ENCODE measurements at places on chromosomes 6 and 20.
A peak's percentile ranks its signal among the peaks of the same experiment; 100 is the strongest.

- no peaks in the 10 kb centered on the region for H3K27me3 ChIP-seq
- no peak overlapping the region for H3K27ac ChIP-seq
Measured at GRCh38 chr6:20060252-20060651, 152.0 kb downstream of the MBOAT1 start.

- H3K27me3 ChIP-seq, result peaks cover 3% of the 10 kb centered on the region
- no peak for DNase-seq
- H3K27ac ChIP-seq, result no peak overlapping the region
Measured at GRCh38 chr20:39645131-39645530, 683.0 kb downstream of the DHX35 start.

DNA sequence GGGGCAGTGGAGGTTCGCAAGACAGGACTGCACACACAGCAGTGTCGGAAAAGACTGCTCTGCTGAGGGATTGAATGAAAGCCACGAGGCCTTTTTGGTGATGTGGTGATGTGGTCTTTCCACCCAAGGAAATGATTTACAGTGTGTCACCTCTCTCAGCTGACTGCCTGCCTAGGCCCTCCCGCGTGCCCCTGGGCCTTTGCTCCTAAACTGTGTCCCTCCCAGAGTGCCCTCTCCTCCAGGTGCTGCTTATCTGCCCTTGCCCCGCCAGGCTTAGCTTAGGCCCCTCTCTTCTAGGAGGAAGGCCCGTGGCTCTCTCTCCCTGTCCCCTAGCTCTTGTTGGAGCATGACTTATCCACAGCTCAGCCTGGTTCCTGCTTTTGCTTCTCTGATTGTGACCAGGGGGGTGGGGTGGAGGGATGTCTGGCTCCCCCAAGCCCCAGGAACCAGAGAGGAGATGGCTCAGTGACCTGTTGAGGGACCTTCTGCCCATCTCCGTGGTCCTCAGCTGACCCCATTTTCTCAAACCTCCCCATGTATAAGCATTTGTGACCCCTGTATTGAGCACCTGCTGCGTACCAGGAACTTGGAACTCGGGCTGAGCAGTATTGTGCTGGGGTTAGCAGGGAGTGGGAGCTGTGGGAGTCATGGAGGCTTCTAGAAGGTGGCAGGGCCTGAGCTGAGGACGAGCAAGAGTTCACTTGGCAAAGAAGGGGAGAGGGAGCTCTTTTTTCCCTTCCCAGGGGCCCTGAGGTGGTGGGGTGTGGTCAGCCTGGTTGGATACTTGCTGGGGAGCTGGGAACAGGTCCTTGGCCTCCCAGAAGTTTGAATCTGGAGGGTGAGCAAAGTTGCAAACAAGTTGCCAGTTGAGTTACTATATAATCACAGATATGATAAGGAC lies 2.2 kb downstream of the SRC start:
- no peaks in the 10 kb centered on the region for H3K27me3 ChIP-seq
- DNase-seq, result no peak
- H3K4me1 ChIP-seq, result peaks cover 39% of the 10 kb centered on the region
- H3K27ac ChIP-seq, result peak overlapping the region; percentile 99
- H3K4me3 ChIP-seq, result no peak overlapping the region

DNA sequence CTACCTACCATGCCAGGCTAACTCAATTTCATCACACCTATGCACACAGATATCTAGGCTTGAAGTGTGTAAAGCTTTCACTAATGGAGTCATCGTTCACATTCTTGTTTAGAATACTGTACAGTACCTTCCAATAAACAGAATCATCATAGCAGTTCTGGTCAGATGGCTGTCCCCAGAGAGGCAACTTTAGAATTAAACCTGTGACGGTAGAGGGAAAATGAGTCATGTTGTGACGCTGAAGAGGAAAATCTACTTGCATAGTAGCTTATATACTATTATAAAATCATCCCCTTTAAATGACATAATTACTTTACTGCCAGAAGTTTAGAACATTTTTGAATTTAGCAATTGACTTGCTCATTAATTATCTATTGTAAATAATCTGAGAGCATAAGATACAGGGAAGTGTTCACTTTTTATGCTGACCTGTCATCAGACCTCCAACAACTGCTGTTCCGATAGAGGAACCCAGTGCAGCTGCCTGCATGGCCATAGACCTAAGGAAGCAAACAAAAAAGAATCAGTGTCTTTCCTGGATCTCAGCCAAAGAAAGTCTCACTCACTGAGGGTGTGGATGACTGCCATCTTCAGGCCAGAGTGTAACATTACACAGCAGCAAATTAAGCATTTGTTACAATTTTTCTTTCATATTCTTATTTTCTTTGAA lies 29.8 kb downstream of the RHAG start:
- no peak overlapping the region for H3K27ac ChIP-seq
- no peaks in the 10 kb centered on the region for H3K36me3 ChIP-seq
- no peak overlapping the region for H3K4me3 ChIP-seq
- H3K4me1 ChIP-seq, result no peaks in the 10 kb centered on the region
- no peaks in the 10 kb centered on the region for H3K27me3 ChIP-seq

GRCh38 chr6:36441307-36441894 lies 1.3 kb downstream of the PXT1 start:
- H3K36me3 ChIP-seq, result no peaks in the 10 kb centered on the region
- H3K4me1 ChIP-seq, result peaks cover 42% of the 10 kb centered on the region
- peak; percentile 97 for DNase-seq
- peak overlapping the region; percentile 97 for H3K27ac ChIP-seq
- no peaks in the 10 kb centered on the region for H3K27me3 ChIP-seq

DNA sequence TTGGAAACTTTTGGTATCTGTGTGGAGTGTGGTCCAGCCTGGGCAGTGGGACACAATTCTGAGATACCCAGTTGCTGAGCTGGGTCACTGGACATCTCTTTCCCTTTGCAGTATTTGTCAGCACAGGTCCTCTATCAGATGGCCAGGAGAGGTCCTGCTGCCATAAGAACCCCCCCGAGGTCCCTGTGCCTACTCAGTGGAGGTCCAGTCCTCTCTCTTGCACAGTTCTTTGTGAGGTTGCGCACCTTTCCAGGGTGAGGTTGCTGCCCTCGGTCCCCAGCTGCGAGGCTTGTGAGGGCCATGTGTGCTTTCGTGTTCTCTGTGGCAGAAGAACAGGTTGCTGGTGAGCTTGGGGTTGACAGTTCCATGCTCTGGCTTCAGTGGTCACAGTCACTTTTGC lies 320.6 kb downstream of the QKI start:
- H3K4me1 ChIP-seq, result no peaks in the 10 kb centered on the region
- H3K36me3 ChIP-seq, result no peaks in the 10 kb centered on the region
- no peak overlapping the region for H3K27ac ChIP-seq

GRCh38 chr6:41021832-41022231 lies 17.2 kb downstream of the UNC5CL start:
- no peaks in the 10 kb centered on the region for H3K4me1 ChIP-seq
- no peaks in the 10 kb centered on the region for H3K27me3 ChIP-seq
- no peak for DNase-seq
- no peak overlapping the region for H3K27ac ChIP-seq
- no peaks in the 10 kb centered on the region for H3K36me3 ChIP-seq

GRCh38 chr20:38260378-38261053 lies at the start of gene KIAA1755:
Gene KIAA1755, minus strand, starts transcription at chr20:38260735. Its CDS starts 235 bp downstream, at chr20:38260500.
- no peaks in the 10 kb centered on the region for H3K36me3 ChIP-seq
- H3K27ac ChIP-seq, result peak within 1 kb of the TSS; percentile 95
- H3K4me1 ChIP-seq, result no peaks in the 10 kb centered on the region
- H3K27me3 ChIP-seq, result no peaks in the 10 kb centered on the region
- peak within 1 kb of the TSS; percentile 52 for H3K4me3 ChIP-seq
- DNase-seq, result no peak

DNA sequence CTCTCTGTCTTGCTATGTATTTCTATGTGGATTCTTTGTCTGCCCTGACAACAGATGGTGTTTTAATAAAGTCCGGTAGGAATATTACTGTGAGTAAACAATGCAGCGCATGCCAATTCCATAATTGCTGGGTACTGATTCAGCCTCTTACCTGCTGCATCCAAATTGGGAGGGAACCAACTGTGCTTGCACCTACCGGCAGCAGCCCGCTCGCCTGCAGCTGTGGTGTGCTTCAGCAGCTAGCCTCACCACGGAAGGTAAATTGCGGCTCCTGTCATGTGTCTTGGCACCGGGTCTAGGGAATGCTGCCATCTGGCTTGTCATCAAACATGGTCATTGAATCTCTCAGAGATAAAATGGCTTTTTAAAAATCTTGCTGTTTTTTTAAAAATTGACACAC lies 704.8 kb upstream of the SLC35B3 start:
- no peaks in the 10 kb centered on the region for H3K4me1 ChIP-seq
- H3K27ac ChIP-seq, result no peak overlapping the region
- DNase-seq, result no peak
- no peaks in the 10 kb centered on the region for H3K27me3 ChIP-seq

GRCh38 chr6:101935732-101936131 lies 542.2 kb downstream of the GRIK2 start:
- H3K4me3 ChIP-seq, result no peak overlapping the region
- DNase-seq, result no peak
- no peaks in the 10 kb centered on the region for H3K36me3 ChIP-seq
- H3K27ac ChIP-seq, result no peak overlapping the region
- no peaks in the 10 kb centered on the region for H3K4me1 ChIP-seq
- no peaks in the 10 kb centered on the region for H3K27me3 ChIP-seq

DNA sequence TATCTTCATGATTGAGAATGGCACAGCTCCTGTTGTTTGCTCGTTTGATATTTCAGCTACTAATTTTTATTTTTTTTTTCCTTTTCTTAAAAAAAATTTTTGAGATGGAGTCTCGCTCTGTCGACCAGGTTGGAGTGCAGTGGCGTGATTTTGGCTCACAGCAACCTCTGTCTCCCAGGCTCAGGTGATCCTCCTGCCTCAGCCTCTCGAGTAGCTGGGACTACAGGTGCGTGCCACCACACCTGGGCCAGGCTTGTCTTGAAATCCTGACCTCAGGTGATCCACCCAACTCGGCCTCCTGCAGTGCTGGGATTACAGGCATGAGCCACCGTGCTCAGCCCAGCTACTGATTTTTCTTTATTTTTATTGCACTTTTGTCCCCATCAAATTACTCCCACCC lies 150.2 kb upstream of the SIM1 start:
- no peak overlapping the region for H3K27ac ChIP-seq
- H3K4me3 ChIP-seq, result no peak overlapping the region
- no peak for DNase-seq
- H3K27me3 ChIP-seq, result no peaks in the 10 kb centered on the region

DNA sequence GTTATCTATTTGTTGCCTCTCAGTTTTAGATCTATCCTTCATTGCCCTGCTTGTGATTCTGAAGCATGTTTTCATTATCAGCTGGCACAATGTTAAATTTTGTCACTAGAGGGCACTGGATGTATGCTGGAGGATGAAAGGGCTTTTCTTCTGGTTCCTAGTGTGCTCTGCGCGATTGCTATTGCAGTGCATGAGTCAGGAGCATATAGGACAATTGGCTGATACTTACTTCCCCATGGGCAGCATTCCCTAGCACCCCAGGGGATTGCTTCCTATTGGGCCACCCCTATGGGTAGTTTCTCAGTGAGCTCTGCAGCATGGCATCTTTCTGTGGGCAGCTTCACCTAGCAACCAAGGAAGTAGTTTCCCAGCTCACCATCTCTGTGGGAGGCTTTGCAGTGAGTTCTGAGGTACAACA lies 280.3 kb upstream of the SYNCRIP start:
- H3K4me1 ChIP-seq, result no peaks in the 10 kb centered on the region
- no peaks in the 10 kb centered on the region for H3K36me3 ChIP-seq
- no peaks in the 10 kb centered on the region for H3K27me3 ChIP-seq
- no peak overlapping the region for H3K27ac ChIP-seq
- DNase-seq, result no peak

- H3K27ac ChIP-seq, result no peak overlapping the region
- no peak for DNase-seq
- no peaks in the 10 kb centered on the region for H3K36me3 ChIP-seq
- H3K27me3 ChIP-seq, result no peaks in the 10 kb centered on the region
- H3K4me1 ChIP-seq, result no peaks in the 10 kb centered on the region
- no peak overlapping the region for H3K4me3 ChIP-seq
Measured at GRCh38 chr20:19251506-19251905, 39.1 kb downstream of the SLC24A3 start.

GRCh38 chr6:12957321-12958051 lies 240.9 kb downstream of the PHACTR1 start:
- H3K4me3 ChIP-seq, result peak overlapping the region; percentile 70
- peaks cover 25% of the 10 kb centered on the region for H3K4me1 ChIP-seq
- DNase-seq, result peak; percentile 77
- no peaks in the 10 kb centered on the region for H3K27me3 ChIP-seq
- H3K36me3 ChIP-seq, result no peaks in the 10 kb centered on the region

DNA sequence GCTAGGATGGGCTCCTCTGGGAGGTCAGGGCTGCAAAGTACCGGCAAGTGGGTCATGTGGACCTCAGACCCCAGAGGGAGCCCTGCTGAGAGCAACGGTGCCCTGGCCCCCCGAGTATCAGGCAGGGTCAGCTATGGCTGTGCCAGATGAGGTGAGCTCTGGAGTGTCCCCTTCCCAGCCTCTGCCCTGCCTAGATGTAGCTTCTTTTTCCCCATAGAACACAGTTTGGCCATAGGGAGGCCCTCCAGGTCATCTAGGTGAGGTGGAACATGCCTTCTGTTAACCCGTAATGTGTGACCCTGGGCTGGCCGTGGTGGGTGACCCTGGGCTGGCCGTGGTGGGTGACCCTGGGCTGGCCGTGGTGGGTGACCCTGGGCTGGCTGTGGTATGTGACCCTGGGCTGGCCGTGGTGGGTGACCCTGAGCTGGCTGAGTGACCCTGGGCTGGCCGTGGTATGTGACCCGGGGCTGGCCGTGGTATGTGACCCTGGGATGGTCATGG lies 21.2 kb upstream of the PCMTD2 start:
- no peak overlapping the region for H3K4me3 ChIP-seq
- H3K27ac ChIP-seq, result no peak overlapping the region
- H3K4me1 ChIP-seq, result no peaks in the 10 kb centered on the region

- DNase-seq, result no peak
- no peaks in the 10 kb centered on the region for H3K36me3 ChIP-seq
- H3K27ac ChIP-seq, result no peak overlapping the region
- H3K4me1 ChIP-seq, result no peaks in the 10 kb centered on the region
- H3K27me3 ChIP-seq, result no peaks in the 10 kb centered on the region
- H3K4me3 ChIP-seq, result no peak overlapping the region
Measured at GRCh38 chr20:20333866-20334265, 34.0 kb upstream of the INSM1 start.

- no peaks in the 10 kb centered on the region for H3K27me3 ChIP-seq
- no peak overlapping the region for H3K4me3 ChIP-seq
- no peak overlapping the region for H3K27ac ChIP-seq
- DNase-seq, result no peak
Measured at GRCh38 chr20:57856658-57857057, 146.8 kb upstream of the PMEPA1 start.

- DNase-seq, result no peak
- no peak overlapping the region for H3K4me3 ChIP-seq
- no peaks in the 10 kb centered on the region for H3K36me3 ChIP-seq
- H3K4me1 ChIP-seq, result no peaks in the 10 kb centered on the region
- no peaks in the 10 kb centered on the region for H3K27me3 ChIP-seq
Measured at GRCh38 chr6:112511441-112511840, 164.3 kb downstream of the RFPL4B start.

Data from tibial artery (tissue), 4 donors.